Activated CD4-positive, alpha-beta T cell treated with anti-CD3 and anti-CD28 coated beads for 1 hour (primary cell): ENCODE measurements at places on chromosomes 1 and 21.

DNA sequence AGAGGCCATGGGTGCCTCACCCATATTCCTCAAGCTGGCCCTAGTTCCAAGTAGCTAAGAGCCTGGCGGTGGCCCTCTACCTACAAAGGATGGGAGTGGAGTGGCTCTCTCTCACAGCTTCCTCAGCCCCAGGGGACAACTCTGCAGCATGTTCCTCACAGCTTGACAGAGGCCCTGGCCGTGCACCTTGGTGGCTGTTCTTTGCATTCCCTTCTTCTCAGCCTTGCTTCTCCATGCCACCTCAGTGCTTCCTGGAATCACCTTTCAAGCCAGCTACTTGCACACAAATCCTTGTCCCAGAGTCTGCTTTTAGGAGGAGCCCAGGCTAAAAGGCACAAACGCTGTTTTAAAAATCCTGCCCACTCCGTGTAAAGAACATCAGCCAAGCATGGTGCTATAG is 69.0 kb upstream of the DIRAS3 start:
- DNase-seq, result no peak

GRCh38 chr21:36852293-36852692 is 114.2 kb downstream of the HLCS start:
- no peak for DNase-seq

- DNase-seq, result peak; percentile 63
Observed at GRCh38 chr1:28091043-28091781, 2.8 kb upstream of the EYA3 start.

DNA sequence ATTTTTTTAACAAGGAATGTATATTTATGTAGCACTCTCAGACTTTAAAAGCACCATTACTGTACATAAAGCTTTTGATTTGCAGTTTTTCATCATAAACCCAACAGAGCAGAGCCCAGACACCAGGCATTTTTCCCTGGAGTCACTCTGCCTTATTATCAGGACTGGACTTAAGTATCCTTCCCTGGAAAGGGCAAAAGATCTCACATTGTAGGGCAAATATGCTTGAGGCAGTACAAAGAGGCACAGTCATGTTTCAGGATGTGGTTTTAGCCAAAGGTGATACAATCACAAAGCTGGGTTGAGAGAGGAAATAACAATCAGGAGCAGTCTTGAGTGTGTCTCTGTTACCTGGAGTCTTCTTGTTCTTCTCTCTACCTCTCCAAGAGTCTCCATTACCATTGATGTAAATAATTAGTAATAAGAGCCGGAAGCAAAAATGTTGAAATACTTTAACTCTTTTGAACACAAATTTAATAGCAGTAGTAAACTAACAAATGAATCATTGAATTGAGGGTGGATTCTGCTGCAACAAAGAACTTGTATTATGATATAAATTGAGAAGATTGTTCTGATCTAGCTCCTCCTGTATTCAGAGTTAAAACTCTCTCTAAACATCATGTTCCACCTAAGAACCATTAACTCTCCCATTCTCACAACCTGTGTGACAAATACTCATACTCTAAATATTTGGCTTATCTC is 160.5 kb downstream of the LTN1 start:
- no peak for DNase-seq

DNA sequence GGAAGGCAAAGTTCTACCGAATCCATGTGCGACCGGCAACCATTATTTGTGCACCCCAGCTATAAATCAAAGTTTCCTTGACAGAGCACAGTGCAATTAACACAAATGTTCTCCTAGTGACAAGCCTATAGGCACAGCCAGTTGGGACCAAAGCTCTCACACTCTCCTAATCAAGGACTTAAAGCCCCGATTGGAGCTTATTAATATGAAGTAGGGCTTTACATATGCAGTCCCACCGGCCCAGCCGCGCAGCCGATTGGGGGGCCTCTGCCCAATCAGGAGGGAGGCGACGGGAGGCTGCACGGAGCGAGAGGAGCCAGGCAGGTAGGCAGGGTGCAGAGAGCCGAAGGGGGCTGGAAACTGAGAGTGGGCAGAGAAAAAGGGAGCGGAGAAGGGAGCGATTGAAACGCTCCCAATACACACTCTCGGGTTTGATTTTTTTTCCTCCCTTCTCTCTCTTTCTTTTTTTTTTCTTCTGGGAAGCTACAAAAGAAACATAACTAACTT is at the start of gene ESRRG:
Gene ESRRG (minus strand): TSS at position 156 of the 507 bp plus-strand sequence. CDS start 130 bp downstream, at position 26.
- no peak for DNase-seq

DNA sequence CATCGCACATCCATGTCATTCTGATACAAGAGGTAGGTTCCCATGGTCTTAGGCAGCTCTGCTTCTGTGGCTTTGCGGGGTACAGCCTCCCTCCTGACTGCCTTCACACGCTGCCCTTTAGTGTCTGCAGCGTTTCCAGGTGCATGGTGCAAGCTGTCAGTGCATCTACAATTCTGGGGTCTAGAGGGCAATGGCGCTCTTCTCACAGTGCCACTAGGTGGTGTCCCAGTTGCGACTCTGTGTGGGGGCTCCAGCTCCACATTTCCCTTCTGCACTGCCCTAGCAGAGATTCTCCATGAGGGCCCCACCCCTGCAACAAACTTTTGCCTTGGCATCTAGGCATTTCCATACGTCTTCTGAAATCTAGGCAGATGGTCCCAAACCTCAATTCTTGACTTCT is 138.2 kb upstream of the BRINP3 start:
- no peak for DNase-seq

DNA sequence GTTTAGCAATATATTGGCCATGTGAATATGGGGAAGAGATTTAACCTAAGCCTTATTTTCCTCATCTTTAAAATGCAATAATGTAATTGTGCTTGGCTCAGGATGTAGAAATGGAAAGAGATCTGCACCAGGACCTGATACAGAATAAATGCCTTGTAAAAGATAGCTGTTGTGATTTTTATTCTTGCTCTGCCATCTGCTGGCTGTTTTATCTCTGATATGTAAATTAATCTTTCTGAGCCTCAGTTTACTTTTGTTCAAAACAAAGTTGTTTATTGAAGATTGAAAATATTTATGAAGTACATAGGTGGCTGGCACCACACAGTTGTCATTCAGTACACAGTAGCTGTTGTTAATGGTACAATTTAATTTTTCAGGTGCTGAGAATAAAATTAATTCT is 21.9 kb downstream of the ZYG11B start:
- no peak for DNase-seq

- DNase-seq, result no peak
Observed at GRCh38 chr1:30176477-30176876, 546.9 kb downstream of the MATN1 start.

DNA sequence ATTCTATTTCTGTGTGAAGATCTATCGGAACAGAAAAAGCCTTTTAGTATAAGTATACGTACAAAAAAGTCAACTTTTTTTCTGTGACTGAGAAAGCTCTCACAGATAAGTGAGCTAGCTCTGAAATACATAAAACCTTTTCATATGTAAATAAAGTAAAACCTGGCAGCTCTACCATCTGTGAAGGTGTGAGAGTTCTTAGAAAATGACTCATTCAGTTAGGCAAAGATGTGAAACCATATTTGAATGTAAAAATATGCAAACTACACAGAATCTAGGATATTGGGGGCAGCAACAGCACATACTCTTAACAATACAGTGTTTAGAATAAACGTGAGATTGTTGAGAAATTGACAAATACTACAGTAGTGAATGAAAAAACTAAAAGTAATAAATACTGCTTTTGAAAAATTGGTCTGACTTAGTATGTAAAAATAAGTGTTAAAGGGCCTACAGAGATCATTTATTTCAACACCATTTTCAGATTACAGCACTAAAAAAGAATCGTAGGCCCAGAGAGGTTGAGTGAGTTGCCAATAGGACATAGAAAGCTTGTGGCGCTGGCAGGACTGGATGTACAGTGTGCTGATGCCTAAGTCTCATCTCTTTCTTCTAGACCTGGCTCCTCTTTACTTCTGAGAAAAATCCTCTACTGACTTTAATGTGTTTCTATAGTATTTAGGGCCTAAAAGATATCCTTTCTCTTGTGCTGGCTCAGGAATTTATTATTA is 19.8 kb downstream of the ATP6V1G3 start:
- DNase-seq, result no peak

DNA sequence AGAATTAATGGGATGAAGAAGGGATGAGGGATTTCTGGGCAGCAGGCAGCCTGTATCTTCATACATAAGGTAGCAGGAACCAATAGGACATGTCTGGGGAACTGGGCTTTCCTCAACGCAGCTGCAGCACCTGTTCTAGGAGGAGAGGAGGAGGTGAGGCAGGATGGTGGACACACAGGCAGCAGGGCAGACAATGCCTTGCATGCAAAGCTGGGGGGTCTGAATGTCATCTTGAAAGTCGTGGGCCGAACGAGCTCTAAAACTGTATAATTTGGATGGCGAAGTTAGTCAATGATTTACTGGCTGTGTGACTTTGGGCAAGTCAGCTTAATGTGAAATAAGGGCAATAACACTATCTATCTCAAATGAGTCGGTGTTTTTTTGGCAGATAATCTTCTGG is 124.4 kb downstream of the BEND5 start:
- no peak for DNase-seq

- DNase-seq, result no peak
Observed at GRCh38 chr21:32336711-32337110, 38.1 kb downstream of the MRAP start.

DNA sequence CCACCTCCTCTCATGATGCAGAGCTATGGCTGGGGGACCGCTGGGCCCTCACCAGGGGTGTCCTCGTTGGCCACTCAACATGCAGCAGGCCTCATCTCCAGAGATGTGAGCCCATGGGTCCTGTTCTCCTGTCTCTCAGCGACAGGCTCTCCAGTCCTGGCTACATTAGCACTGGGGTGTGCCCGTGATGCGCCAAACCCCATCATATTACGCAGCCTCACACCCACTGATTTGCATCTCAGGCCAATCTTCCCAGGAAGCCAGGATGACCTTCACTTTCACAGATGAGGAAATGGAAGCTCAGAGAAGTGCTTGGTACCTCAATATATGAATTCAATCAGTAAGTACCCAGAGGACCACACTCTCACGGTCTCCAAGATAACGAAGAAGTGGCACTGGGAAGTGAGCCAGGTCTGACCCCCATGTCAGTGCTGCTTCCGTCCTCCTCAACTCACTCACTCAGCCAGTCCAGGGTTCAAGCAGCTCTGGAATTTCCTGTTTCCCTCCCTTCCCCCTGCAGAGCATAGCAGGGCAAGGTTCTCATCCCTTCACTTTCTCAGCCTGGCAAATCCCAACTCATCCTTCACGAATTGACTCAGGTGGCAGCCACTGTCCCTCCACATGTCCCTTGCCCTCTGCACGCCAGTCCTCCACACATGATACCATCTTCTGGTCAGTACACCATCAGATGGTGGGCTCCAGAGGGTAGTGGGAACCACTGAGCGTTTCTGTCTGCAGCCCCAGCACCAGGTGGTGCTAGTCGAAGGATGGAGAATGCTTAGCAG is 28.9 kb upstream of the EVA1B start:
- no peak for DNase-seq

- DNase-seq, result no peak
Observed at GRCh38 chr21:33302055-33302454, 22.7 kb upstream of the IFNAR1 start.

GRCh38 chr21:23639721-23640120 is 1967.6 kb downstream of the MRPL39 start:
- no peak for DNase-seq

DNA sequence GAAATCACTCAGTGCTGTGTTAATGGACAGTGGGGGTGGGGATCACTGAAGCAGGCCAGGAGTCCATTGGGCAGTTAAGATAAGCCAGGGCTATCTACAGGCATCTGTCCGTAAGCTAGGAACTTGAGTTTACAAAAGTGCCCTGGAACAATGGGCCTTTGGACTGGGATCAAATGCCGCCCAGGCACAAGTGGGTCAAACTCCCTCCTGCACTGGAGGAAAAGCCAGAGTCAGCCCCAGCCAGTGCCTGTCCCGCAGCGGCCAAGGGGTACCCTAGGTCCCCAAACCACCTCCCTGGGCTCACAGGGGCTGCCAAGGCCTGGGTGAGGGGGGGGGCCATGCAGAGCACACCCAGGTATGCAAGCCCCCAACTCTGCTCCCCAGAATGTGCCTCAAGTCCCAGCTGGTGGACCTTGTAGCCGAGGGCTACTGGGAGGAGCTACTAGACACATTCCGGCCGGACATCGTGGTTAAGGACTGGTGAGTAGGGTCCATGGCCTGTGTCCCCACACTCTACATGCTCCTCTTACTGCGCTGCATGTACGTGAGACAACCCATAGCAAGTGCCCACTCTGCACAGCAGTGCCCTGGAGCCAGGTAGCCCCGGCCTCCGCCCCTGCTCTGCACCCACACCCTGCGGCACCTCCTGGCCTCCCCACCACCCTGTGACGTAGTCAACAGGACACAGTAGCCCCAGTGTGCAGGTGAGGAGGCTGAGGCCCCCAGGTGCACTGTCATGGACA is 7.7 kb downstream of the FBXO6 start:
- no peak for DNase-seq

DNA sequence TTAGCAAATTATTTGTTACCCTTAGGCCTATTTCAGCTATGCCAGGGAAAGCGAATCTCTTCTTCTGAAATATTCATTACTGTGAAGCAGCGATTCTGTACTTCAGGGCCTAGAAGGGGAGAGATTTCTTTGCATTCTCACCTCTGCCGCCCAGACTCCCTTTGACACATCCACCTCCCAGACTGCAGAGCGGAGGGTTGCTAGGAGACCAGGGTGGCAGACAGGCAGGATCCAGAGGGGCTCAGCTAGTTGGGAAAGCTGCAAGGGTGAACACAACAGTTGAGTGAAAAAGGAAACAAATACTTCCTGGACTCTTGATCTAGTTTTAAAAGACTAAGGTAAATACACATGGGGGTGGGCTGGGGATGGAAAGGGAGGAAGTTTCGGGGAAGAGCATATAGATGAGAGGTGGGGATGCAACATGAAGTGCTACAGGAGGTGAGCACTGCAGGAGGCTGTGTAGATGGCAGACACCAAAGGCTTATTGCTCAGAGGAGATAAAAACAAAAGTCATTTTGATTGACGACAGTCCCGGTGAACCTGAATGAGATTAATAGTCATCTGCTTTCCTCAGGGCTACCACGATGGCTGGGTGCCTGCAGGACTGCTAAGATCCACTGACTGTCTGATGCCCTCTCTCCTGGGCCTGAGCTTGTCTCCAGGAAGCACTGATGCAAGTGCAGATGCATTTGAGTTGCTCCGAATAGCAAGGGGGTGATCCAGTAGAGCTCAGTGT is 26.4 kb upstream of the RAB3GAP2 start:
- no peak for DNase-seq
